ENCODE measurements at places on chromosomes 4 and X.

GRCh38 chrX:12970691-12971202 lies 4.2 kb upstream of the TMSB4X start:
- DNase-seq, result no peak

GRCh38 chr4:121041307-121042090 lies 30.8 kb downstream of the NDNF start:
- no peak for DNase-seq

DNA sequence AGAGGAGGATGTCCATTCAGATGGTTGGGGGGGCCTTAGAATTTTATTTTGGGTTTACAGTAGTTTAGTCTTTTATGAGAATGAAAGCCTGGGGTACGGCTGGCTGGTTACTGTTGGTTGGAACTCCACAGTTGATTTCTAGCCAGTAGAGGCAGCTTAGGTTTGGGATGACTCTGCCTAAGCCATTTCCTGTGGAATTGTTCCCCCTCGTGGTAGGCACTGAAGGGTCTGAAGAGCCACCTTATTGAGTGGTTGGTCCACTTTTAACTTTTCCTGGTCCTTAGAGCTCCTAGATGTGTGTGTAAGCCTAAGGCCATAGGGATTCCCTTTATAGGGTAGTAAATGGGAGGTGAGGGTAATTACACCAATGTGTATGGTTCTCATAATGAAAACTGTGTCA lies 19.7 kb downstream of the SPIN3 start:
- no peak for DNase-seq

DNA sequence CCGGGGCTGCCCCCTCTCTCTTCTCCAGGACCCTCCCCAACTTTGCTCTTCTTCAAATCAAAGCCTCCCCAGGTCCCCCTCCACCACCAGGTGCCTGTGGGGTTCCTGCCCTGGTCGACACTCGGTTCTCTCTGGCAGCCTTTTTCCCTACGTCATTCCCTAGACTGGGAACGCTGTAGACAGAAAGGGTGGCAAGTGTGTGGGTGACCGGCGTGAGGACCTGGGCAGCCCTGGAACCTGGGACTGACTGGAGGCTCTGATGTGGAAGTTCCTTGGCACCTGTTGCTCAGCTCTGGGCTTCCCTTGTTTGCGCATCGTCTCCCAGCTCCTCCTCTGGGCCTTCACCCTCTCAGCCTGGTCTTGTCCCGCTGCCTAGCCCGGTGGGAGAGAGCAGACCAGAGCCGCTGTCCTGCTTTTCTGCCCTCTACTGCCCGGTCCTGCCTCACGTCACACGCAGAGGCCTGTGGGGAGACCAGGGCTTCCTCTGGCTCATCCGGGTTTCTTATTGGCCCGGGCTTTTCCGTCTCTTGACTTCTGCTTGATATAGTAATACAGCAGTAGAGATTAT lies 1.3 kb downstream of the TACC3 start:
- no peak for DNase-seq

DNA sequence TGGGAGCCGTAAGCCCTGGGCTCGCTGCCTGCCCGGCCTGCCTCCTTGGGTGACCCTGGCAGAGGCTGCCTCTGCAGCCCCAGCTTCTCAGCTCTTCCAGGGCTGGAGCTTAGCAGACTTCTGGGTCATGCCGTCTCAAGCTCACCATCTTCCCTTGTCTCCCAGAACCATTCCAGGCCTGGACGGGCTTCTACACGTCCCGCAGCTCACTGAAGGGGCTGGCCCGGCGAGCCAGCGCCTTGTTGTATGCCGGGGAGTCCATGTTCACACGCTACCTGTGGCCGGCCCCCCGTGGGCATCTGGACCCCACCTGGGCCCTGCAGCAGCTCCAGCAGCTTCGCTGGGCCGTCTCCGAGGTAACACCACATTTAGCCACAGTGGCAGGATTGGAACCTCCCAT lies 22.0 kb downstream of the MAN2B2 start:
- no peak for DNase-seq

DNA sequence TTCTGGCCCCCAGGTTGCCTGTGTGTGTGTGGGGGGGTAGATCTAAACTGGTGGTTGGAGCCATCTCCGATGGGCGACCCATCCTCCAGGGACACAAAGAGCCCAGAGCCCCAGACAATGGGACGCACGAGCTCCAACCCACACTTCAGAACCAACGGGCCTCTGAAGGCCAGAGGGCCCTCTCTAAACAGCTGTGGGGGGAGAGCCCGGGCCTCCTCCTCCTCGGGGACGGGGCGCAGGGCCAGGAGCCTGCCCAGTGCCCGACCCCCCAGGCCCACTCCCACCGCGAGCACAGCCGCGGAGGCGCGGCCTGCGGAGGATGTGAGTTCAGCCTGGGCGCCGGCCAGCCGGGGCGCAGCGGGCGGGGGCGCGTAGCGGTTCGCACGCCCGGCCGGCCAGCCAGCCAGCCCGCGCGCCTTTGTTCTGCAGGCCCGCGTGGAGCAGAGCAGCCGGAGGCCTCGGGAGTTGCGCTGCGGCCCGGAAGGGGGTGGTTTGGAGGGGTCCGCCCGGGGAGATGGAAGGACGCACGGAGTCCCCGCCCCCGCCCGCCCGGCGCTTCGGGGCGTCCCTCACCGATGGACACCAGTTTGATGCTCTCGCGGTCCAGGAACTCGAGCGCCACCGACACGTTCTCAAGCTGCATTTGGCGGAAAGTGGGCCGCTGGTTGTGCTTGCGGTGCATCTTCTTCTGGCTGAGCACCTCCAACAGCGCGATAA lies 4.0 kb downstream of the FLNA start:
- DNase-seq, result no peak

DNA sequence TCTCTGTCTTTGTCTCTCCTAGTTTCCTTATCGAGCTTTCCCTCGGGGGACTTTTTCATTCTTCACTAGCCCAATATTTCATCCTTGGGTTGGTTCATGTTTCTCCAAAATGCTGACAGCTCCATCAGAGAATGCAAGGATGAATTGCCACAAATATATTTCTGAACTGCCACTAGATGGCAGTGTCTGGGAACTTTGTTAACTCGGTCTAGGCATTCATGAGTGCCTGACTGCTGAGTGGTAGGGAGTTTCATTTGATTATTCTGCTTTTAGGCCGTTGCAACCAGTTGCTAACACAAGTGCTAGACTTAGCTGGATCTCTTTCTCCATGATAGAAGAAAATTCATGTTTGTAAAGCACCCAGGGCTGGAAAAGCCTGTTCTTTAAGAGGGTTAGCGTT lies 73.5 kb upstream of the RAP2C start:
- DNase-seq, result peak; percentile 15

- no peak for DNase-seq
Observed at GRCh38 chr4:75745161-75745560, 20.8 kb downstream of the USO1 start.

- DNase-seq, result no peak
Observed at GRCh38 chr4:149702414-149703293, 113.0 kb downstream of the IQCM start.

DNA sequence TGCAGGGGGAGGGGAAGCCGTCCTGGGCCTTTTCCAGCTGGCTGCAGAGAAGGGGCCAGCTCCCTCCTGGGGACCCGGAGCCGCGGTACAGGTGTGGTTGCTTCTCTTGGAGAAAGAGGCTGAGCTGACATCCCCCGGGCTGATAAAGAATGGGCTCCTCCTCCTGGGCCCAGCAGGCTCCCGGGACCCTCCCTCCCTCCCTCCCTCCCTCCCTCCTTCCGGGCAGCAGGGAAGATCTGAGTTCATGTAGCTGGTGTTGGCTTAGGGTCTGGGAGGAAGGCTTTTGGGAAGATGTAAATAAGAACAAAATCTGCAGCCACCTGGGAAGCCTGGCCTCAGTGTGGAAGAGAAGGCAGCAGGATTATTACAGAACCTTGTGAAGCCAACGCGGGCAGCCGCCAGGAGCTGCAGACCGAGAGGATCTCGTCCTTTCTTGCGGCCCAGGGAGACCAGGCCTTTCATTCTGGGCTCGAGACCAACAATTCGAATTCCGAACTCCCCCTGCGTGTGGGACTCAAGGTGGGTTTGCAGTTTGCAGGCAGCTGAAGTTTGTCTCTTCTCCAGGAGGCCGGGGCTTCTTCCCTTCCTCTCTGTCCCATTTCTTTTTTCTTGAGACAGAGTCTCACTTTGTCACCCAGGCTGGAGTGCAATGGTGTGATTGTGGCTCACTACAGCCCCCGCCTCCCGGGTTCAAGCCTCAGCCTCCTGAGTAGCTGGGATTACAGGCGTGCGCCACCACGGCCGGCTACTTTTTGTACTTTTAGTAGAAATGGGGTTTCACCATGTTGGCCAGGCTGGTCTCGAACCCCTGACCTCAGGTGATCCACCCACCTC lies at the start of gene PLCXD1:
TSS of gene PLCXD1 (plus strand) at position 216 of the 834 bp plus-strand sequence. CDS start 2,807 bp downstream, outside the sequence.
- DNase-seq, result no peak

DNA sequence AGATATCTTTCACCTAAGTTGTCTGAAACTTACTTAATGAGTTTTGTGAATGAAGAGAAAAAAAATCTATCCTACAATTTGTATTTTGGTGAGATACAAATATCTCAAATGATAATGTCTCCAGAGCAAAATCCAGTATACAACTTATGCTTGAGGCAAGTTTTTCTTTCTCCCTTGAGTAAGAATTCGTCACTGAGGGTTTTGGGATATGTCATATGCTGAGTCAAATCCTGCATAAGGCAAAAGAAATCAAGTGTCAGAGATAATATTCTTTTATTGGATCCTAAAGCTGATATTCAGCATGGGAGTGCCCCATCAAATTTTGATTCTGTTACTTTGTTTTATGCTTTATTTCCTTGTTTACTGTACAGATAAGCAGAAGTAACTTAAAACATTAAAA lies 1308.6 kb downstream of the ARAP2 start:
- no peak for DNase-seq

DNA sequence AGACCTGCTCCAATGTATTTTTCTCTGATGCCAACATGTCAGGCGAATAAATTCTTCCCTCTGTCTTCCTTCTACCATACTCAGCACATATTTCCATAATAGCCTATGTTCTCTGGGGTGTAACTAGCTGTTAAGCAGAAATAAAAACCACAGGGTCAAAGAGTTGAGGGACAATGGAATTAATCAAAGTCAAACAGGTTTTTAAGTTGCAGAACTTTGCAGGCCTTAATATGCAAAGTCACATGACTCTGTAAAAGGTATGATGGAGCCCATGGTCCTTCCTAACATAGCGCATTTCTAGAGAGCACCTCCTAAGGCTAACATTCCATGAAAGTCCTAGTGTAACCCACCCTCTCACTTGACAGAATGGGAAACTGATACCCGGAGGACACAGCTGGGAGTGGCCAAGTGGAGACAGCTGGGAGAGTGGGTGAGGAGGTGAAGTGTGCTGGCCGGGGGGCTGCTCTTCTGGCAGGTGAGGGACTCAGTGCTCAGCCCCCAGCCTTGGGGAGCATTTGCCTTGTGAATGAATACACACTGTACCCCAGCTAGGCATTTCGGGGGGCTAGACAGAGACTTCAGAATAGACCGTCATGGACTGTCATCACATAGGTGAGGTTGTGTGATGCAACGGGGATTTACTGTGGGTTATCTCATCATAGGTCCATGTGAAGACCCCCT lies 8.4 kb upstream of the SORCS2 start:
- no peak for DNase-seq

- DNase-seq, result no peak
Observed at GRCh38 chr4:80931631-80932081, 98.9 kb upstream of the BMP3 start.

DNA sequence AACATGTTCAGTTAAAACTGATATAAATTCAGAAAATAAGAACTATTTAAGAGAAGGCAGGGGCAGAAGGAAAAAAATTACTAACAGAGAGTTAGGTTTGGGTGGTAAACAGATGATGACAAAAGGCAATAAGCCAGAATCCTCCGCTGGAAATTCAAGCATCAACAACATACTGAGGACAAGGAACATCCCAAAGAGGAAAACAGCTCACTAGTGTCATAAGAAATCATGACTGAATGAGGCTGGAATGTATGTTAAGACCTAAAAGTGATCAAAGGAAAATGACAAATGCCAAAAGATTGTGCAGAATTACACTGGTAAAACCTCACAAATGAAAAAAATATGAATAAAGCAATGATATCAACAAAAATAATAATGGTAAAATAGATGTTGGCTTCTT lies 88.4 kb downstream of the WDFY3 start:
- no peak for DNase-seq

- DNase-seq, result no peak
Observed at GRCh38 chrX:121028419-121028818, 19.0 kb upstream of the GLUD2 start.

DNA sequence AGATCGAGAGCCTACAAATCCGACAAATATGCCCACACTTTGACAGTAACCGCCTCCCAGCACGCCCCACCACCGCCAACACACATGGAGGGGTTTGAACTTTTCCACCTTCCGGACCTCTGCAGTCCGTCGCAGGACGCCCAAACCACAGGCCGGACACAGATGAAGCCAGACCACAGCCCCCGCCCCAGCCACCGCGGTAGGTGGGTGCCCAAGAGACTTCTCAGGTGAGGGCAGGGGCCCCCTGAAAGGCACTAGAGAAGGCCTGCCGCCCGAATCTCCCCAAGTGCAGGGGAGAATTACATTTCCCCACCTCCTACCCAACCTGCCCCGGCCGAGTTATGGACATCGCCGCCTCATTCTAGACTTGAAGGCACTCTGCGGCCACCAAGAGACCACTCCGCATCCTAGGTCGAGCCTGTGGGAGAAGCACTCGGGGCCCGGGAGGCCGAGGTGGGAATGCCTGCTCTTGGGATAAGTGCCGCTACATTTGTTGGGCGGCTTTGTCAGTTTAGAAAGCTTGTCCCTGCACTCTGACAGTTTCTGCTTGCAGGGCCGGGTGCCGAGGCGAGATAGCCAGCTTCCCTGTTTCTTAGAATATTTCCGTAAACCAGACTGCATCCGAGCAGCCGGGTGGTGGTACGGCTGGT lies 21.5 kb downstream of the HAND2 start:
- no peak for DNase-seq

DNA sequence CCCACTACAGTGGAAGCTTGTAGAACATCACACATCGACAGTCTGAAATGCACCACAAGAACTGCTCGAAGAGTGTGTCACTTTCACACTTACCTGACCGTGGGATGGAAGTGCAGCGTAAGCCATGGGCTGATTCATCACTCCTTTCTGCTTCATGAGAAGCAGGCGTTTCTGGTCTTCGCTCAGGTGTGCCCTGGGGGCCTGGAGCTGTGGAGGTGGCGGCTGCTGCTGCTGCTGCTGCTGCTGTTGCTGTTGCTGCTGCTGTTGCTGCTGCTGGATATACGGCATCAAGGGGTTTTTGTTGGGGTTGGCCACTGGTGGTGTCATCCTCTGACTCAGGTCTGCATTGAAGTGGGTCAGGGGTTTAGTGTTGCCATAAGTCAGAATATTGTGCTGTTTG lies 223.6 kb downstream of the MGST2 start:
- DNase-seq, result no peak

DNA sequence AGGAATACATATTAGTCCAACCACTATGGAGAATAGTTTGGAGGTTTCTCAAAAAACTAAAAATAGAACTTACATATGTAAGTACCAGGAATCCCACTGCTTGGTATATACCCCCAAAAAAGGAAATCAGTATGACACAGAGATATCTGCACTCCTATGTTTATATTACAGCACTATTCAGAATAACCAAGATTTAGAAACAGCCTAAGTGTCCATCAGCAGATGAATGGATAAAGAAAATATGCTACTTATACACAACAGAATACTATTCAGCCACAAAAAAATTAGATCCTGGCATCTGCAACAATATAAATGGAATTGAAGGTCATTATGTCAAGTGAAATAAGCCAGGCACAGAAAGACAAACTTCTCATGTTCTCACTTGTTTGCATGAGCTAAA lies 27.5 kb upstream of the ABCG2 start:
- no peak for DNase-seq
